Activated gamma-delta T cell treated with Interleukin-2 at 50 U/mL for 16 hours (primary cell): ENCODE measurements at places on chromosomes 2 and 18.

DNA sequence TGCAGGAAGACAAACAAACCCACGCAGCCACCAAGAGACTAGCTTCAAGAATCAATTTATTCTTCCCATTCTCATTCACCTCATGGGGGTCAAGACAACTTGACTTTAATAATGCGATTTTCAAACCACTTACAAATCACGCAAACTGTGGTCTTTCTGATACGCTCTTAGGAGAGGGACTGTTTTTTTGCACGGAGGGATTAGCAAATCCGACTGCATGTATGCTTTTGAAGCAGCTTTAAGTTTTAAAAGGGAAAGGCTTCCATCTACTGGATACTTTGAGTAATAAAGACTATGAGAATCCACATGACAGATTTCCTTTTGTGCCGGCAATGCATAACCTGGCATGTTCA lies 322.9 kb upstream of the KCNJ3 start:
- DNase-seq: no peak

DNA sequence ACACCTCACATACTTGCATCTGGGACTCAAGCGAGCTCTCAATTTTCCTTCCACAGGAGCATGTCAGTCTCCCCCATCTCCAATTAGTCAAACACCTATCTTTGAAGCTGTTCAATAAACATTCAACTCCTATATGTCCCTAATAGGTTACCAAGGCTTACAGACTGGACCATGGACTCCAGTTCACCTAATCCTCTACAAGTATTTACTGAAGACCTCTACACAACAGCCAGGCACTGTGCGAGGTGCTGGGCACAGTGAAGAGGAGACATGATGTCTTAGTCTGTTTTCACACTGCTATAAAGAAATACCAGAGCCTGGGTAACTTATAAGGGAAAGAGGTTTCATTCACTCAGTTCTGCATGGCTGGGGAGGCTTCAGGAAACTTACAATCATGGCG lies 129.9 kb downstream of the MYO5B start:
- no peak for DNase-seq

- no peak for DNase-seq
Observed at GRCh38 chr2:121721926-121722325, 14.7 kb downstream of the NIFK start.

DNA sequence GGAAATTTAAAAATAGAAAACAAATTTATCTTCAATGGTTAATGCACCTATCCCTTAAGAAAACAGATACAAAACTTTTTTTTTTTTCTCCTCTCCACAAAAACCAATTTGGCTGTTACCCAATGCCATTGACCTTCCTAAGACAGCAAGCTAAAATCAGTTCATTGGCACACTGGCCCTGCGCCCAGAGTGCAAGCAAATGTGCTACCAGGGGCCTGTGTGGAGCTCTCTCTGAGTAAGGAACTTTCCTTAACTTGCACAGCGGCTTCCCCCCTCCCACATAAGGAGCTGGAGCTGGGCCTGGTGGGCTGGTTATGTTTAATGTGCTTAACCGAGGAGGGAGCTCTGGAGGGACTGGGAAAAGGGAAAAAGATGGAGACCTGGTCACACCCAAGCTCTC lies 17.6 kb upstream of the POU3F3 start:
- DNase-seq: no peak

DNA sequence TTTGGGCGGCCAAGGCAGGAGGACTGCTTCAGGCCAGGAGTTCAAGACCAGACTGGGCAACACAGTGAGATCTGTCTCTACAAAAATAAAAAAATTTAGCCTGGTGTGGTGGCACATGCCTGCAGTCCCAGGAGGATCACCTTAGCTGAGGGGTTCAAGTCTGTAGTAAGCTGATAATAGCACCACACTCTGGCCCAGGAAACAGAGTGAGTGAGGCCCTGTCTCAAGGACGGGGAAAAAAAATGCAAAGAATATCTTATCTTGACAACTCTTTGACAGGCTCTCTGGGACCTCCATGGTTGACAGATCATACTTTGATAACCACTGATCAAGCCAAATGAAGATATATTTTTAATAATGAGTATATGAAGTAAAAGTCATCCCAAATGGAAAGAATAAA lies 22.7 kb downstream of the USP34 start:
- no peak for DNase-seq

GRCh38 chr2:145137901-145138300 lies 618.0 kb upstream of the ZEB2 start:
- DNase-seq: no peak

DNA sequence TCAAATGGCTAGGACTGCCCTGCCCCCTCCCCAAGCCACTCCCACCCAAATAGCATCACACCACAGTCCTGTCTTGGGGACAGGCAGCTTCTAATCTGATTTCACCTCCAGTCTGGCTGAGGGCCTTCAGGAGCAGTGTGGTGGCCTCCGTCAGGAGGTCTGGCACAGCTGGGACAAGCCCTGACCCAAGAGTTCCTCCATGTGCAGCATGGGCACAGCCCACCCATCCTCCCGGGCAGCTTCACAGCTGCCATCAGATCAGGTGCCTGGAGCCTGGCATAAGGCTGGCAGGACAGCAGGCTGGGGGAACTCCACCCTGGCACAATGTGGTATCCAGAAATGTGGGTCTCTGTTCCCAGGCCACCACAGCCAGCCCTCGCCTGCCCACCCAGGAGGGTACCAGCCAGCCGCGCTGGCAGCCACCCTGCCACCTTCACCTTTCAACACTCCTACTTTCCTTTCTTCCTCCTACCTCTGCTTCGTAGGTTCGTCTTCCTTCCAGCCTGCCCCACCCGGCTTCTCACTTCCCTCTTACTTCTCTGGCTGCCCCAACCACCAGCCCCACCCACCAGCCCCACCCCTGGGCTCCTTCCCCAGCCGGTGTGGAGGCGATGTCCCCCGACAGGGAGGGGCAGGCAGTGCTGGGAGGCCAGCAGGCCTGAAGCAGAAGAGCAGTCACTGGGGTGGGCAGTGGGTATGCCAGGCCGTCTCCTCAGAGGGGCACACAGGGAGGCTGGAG lies at the start of gene CAPG:
Gene CAPG (minus strand): TSS at position 522 of the 739 bp plus-strand sequence. CDS start 8,221 bp downstream, outside the sequence.
- DNase-seq: no peak

GRCh38 chr2:65263262-65263661 lies 35.6 kb downstream of the ACTR2 start:
- DNase-seq: no peak

DNA sequence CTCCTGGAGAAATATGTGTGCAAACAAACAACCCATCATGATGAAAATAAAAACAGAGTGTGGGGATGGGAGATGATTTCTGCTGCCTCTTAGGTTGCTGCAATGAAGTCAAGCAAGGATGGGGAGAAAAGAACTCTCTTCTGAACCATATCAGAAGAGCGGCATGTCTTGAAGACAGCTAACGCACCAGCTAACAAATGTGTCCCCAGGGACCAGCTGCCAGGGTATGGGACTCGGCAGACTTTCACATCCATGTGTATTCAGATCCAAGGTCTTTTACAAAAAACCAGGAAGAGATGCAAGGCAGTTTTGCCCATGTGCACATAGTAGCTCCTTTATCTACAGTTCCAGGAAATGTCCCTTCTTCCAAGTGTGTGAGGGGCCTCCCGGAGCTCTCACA lies 125.4 kb downstream of the CLIP4 start:
- no peak for DNase-seq

- no peak for DNase-seq
Observed at GRCh38 chr2:53058526-53058925, 709.1 kb upstream of the CHAC2 start.

DNA sequence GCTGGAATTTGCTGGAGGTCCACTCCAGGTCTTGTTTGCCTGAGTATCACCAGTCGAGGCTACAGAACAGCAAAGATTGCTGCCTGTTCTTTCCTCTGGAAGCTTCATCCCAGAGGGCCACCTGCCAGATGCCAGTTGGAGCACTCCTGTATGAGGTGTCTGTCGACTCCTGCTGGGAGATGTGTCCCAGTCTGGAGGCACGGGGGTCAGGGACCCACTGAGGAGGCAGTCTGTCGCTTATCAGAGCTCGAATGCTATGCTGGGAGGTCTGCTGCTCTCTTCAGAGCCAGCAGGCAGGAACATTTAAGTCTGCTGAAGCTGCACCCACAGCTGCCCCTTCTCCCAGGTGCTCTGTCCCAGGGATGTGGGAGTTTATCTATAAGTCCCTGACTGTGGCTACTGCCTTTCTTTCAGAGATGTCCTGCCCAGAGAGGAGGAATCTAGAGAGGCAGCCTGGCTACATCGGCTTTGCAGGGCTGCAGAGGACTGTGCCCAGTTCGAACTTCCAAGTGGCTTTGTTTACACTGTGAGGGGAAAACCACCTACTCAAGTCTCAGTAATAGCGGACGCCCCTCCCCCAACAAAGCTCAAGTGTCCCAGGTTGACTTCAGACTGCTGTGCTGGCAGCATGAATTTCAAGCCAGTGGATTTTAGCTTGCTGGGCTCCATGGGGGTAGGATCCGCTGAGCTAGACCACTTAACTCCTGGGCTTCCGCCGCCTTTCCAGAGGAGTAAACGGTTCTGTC lies 301.1 kb downstream of the ERBB4 start:
- no peak for DNase-seq

- DNase-seq: no peak
Observed at GRCh38 chr2:220489121-220489520, 861.7 kb downstream of the SLC4A3 start.

DNA sequence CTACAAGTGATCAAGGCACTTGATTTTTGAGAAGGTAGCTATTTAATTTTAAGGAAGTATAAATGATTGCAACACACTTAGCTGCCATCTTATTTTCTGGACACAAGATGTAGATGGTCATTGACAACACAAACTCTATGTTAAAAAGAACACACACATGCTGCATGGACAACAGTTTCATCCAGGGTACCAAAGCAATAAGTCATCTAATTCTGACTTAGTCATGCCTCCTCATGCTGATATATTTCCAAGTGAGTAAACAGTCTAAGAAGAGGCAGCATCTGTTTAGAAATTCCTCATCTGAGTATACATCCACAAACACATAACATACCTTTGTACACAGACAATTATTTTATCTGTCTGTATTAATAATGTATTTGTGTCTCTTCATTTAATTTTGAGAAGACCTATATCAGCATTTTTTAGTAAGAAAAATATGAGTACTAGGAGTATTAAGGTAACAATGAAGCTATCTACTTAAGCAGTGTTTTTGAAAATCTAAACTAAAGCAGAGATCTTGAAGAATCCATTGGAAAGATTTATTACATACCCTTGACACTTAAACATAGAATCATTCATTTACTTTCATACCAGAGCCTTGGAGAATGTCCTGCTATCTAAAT lies 84.9 kb downstream of the SCN1A start:
- no peak for DNase-seq

DNA sequence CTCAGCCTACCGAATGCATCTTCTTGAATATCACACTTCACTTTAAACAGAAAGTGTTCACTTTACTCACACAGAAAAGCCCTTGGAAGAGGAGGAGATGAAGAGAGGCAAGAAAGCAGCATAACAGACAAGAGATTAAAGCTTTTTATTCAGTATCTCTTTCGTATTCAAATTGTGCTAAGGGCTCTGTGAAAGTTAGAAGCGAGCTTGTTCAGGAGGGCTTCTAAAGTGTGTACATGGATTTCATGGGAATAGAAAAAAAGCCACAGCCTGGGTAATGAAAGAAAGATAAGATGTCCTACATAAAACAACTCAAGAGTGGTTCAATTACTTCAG lies 531.9 kb downstream of the TMEM182 start:
- no peak for DNase-seq

GRCh38 chr2:5495586-5495985 lies 196.6 kb upstream of the SOX11 start:
- DNase-seq: no peak

GRCh38 chr2:237638176-237638575 lies 10.8 kb downstream of the LRRFIP1 start:
- DNase-seq: no peak

DNA sequence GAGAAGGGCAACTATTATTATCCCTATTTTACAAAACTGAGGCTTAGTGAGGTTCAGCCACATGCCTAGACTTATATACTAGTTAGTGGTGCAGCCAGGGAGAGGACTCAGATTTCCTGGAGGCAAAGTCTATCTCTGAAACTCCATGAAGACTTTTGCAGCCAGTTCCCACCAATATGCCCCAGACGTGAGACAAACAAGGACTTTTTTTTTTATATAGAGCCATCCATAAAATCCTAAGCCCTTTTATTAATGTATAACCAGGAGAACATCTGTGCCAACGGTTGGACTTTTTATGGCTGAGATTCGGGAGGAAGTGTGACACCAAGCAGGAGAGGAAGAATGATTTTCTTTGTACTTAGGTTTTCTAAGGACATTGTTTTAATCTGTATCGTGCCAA lies 29.9 kb downstream of the LIPG start:
- DNase-seq: no peak

GRCh38 chr2:219656526-219656925 lies 29.1 kb downstream of the SLC4A3 start:
- no peak for DNase-seq

GRCh38 chr2:168599738-168600137 lies 143.7 kb downstream of the CERS6 start:
- no peak for DNase-seq

- DNase-seq: no peak
Observed at GRCh38 chr2:161713706-161714105, 89.5 kb downstream of the SLC4A10 start.

- DNase-seq: no peak
Observed at GRCh38 chr2:152466041-152466440, 131.1 kb downstream of the FMNL2 start.

DNA sequence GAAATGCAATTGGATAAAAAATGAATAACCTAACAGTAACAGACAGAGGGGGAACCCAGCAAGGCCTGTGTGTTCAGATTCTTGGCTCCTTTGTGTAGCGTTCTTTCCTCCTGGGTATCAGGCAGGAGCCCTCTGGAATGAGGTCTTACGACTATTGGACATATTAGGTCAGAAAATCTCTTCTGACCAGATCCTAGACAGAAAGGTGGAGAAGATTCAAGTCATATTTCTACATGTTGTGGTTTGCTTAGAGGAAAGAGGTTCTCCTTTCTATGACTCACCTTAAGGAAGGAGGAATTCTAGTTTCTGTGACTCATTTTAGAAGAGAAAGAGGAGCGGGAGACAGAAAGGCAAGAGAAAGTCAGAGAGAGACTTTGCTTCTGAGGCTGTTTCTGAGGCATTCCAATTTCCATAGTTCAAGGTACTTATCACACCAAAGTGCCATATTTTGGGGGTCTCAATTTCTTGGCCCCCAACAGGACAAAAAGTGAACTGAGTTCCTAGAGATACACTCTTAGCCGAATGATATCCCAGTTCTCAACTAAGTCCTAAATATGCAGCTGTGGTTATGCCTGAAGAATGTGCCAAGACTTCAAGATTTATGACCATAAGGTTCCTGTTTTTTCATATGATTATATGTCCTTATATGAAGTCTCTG lies 618.6 kb downstream of the ZEB2 start:
- DNase-seq: no peak

DNA sequence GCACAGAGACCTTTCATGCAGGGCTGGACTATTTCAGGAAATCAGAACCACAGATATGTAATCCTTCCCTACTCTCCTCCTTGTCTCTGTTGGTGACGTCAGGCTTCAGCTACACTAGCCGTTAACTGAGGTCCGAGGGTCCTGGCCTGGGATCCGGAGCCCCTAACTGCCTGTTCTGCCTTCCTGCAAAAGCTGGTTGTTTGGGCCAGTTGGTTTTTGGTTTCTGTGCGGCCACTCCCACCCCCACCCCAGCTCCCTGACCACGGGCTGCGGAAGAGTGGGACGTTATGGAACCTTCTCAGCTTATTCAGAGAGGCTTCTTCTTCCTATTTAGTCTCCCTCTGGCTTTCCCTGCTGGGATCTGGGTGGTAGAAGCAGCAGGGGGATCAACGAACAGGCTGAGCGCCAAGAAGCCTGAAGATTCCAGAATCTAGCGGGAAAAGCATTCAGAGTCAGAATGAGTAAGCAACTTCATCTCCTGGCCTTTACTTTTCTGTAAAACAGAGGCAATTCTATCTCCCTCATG lies 49.3 kb upstream of the ROCK2 start:
- DNase-seq: no peak
